ENCODE measurements at places on chromosomes 4 and X. TPM values are rescaled to one million over a fixed set of nuclear protein-coding genes. Genes with fewer than 3 reads are reported as not detected.

DNA sequence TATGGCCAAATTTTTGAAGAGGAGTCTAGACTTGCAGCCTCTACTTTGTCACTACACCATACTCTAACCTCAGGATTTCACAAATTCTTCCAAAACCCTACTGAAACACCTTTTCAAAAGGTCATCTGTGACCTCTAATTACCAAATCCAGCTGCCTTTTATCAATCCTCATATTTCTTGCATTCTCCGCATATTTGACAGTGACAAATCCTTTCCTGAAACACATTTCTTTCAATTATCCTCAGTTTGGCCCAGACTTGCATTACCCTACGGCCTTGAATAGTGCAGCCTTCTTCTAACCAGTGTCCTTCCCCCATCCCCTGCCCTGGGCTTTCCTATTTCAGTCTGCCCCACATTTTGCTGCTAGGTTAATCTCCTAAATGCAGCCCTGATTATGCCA is 25.5 kb downstream of the MID2 start:
- no peak for DNase-seq

GRCh38 chrX:11329021-11329420 is 35.8 kb downstream of the AMELX start:
- no peak for DNase-seq

- DNase-seq: no peak
Observed at GRCh38 chr4:81257816-81258215, 42.8 kb upstream of the PRKG2 start.

DNA sequence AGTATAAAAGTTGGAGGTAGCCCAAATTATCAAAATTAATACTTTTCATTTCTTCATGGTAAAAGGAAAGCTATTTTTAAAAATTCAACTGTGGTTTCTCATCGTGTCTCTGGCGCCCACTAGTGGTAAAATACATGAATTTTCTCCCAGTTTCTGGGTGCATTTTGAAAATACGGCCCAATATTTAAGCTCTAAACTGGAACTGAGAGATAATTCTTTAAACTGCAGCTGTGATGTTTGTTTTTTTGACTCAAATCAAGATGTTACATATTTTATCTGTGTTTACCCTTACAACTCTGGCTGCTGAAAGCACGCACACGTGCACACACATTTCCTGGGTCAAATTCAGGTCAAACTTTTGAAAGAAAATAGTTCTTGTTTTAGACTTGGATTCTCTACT is 123.9 kb upstream of the ACSL4 start:
- DNase-seq: no peak

DNA sequence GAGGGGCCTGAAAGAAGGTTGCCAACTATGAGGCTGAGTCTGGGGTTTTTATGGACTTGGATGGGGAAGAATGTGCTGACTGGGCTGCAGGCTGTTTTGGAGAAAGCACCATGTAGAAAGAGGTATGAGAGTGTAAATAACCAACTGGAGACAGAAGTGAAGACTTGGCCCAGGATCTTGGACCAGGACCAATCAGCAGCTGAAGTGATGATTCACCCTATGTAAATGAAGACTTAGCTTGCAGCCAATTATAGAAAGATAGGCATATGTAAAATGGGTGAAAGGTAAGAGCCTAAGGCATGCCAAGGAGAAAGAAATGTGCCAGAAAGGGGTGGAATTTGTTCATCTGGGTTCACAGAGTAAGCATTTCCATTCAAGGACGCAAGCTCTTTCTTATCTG is 856.7 kb upstream of the PRKX start:
- DNase-seq: no peak

The STAP1 gene
- total RNA-seq: not detected

DNA sequence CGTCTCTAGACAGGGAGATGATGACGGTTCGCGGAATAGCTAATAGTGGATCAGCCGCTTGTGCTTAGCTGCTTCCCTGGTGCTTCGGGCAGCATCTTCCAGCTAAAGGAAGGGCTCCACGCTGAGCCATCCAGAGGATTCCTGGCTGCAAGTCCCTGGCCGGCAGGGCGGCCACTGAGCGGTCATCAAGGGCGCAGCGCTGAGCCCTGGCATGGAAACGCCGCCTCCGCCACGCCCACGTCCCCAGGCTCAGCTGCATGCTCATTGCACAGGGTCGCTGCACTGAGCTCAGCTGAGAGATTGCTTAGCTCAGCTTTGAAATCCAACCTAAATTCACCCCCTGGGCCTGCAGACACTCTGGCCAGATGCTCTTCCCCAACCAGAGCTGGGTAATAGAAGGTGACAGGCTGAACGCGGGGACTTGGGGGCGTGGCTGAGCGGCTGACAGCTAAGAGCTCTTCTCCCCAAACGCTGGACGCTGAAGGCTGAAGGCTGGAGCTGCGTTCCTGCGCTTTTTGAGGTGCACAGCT is 118.2 kb upstream of the KIT start:
- peak; percentile 72 for DNase-seq

The TIGD4 gene
- total RNA-seq: 1.8 TPM

DNA sequence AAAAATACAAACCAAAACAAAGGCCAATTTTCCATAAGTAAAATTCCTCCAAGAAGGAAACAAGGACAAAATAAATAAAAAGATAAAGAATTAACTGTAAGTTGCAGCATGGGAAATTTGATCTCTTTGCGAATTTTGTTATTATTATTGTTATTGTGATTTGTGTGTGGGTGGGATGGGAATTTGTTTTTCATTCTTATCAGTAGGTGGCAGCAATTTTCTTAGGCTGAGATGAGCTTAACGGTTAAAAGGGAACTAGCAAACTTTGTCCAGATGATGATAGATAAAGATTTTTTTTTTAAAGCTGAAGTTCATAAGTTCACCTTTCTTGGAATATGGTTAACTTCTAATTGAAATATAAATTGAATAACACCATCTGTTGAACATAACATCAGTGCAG is 83.2 kb upstream of the IL1RAPL2 start:
- no peak for DNase-seq

The MAOA gene
- total RNA-seq: 300 TPM

DNA sequence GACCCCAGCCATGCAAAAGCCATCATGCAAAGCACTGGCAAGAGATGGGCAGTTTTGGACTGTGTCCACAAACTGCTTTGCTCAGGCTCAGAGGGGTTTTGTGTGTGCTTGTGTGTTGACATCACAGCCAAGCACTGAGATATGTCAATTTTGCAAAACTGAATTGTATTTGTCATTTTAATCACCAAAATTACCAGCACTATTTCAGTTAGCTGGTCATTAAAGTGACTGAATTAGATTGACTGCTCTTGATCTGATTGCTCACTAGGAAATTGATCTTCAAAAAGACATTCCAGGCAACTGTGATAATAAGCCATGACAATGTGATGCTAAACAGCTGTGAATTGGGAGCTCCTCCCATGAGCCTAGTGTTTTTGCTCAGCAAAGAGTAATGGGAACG is 337.3 kb upstream of the GNPDA2 start:
- no peak for DNase-seq

DNA sequence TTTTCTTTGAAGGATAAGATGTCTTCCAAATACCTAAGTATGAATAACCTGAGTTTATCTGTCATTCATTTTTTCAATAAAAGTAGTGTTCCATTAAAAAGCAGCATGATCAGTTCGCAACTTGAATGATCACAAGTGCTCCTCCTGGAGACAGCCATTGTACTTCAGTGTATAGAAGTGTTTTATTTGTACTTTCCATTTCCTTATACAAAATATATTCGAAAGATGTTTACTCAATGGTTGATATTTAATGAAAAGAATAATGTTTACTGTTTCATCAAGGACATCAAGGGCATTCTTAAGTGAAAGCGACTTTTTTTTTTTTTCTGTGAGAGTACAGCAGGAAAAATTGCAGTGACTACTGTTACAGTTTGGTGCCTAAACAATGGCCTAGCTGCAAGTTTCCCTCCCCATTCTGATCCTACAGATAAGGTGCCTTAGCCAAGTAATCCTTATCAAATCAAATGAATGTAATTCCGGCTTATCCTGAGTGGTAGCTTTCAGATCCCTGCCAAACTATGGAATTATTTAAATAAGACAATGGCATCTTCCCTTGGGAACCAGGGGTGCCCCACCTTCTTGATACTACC is 69.0 kb upstream of the IL15 start:
- no peak for DNase-seq

The CT45A1 gene
- total RNA-seq: not detected

DNA sequence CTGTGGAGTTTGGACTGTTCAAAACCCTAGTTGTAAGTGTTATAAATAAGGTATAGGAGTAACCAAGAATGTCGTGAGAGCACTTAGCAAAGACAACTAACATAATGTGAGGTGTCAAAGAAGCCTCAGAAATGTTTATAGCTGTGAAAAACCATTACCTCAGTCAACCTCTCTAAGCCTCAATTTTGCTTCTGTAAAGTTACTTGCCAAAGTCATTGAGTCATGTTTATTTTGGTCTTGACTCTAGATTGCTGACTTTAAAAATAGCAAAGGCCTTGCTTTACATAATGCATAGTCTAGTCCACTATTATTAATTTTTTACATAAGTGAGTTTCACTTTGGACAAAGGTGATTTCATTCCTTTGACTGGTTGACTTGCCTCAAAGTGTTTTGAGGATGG is 257.6 kb upstream of the CXXC4 start:
- no peak for DNase-seq

- DNase-seq: no peak
Observed at GRCh38 chr4:10622728-10623127, 61.8 kb downstream of the CLNK start.

GRCh38 chr4:140053185-140053584 is 100.8 kb downstream of the MAML3 start:
- DNase-seq: no peak

The RBMXL3 gene
- not detected for total RNA-seq

The SYNPO2 gene
- total RNA-seq: 37.8 TPM

The SPANXD gene
- total RNA-seq: not detected

- no peak for DNase-seq
Observed at GRCh38 chr4:141730805-141731204, 94.4 kb downstream of the IL15 start.

DNA sequence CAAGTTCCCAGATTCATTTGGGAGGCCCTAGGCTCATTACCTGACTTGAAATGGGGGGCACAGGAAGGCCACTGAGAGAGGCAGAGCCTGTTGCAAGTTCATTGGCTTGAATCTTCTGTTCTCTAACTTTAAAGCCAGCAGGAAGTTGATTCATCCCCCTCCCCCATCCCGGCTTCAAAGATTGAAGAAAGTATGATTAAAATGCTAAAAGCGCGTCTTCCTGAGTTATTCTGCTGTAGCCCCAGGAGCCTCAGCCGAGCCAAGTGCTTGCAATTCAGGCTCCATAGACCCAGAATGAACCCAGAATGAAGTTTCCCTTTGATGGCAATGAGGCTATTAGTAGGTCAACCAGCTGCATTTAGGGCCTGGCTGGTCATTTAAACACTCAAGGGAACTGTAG is 14.7 kb downstream of the CHST7 start:
- peak; percentile 3 for DNase-seq

The MAP7D2 gene
- total RNA-seq: not detected

DNA sequence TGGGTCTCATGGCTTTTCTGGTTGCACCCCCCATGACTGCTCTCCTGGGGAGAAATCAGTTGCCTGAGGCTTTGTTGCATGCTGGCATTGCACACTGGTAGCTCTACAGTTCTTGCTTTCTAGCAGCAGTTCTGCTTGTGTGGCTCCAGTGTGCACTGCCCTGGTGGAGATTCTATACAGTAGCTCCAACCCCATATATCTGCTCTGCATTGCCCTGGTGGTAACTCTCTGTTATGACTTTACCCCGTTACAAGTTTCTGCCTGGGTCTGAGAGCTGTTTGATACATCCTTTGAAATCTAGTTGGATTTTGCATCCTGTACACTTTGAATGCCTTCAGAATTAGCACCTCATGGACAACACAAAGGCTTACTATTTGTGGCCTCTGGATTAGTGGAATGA is 241.4 kb upstream of the EPHA5 start:
- no peak for DNase-seq

GRCh38 chr4:59122626-59123025 is 2012.4 kb upstream of the IGFBP7 start:
- no peak for DNase-seq

DNA sequence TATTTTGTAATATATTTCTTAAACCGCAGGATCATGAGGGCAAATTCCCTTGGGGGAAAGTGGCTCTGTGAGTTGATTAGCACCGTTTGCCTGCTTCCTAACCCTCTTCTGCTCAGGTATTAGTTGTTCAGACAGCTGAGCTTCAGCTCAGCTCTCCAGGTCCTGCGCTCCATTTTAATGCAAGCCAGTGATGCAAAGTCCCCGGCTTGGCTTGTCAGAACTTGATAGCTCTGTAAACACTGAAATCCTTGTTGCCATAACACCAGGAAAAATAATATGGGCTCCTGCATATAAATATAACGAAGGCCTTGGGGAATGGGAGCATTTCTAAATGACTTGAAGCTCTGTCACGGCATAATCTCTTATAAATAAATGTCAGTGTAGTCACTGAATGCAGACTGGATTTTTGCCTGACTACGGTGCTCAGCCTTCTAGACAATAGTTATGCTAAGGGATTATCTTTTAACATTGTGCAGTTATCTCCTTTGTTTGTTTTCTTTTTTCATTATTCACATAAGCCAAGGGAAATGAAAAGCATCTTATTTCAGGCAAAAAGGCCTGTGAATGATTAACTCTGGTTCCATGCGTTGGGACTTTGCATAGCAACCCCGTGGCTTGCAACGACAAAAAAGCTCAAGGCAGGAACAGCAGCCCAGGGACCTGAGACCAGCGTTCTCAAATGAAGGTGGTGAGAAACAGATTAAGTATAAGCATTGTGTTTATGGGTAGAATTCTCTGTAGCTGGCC is 253.2 kb downstream of the SPRY1 start:
- DNase-seq: no peak

The SHOX gene
- not detected for total RNA-seq

- no peak for DNase-seq
Observed at GRCh38 chrX:10152086-10152485, 4.7 kb upstream of the CLCN4 start.

- DNase-seq: no peak
Observed at GRCh38 chrX:152276277-152276676, 137.9 kb upstream of the MAGEA10 start.

The ZNF674 gene
- total RNA-seq: 2.9 TPM

The RASSF6 gene
- 2.6 TPM for total RNA-seq

All from thyroid gland (tissue), 4 donors.